ENCODE measurements at places on chromosomes 12 and 14.
A peak's percentile ranks its signal among the peaks of the same experiment; 100 is the strongest.

DNA sequence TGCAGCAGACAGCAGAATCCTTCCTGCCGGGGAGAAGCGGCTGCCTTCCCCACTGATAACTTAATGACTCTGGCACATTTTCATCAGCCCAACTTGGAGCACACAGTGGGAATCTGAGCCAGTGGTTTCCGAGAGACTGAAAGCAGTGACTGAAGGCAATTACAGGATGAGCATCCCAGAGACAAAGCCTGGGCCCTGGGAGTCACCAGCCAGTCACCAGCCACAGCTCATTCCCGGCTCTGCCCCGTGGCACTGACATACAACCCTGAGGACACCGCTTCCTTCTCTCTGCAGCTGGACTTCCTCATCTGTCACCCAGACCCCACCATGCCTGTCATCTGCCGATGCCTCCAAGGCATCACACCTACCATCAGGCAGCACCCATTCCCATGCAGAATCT, 192.3 kb downstream of the DPF3 start:
- no peaks in the 10 kb centered on the region for H3K4me1 ChIP-seq
- DNase-seq: peak; percentile 34
- no peaks in the 10 kb centered on the region for H3K36me3 ChIP-seq
- H3K4me3 ChIP-seq: no peak overlapping the region

DNA sequence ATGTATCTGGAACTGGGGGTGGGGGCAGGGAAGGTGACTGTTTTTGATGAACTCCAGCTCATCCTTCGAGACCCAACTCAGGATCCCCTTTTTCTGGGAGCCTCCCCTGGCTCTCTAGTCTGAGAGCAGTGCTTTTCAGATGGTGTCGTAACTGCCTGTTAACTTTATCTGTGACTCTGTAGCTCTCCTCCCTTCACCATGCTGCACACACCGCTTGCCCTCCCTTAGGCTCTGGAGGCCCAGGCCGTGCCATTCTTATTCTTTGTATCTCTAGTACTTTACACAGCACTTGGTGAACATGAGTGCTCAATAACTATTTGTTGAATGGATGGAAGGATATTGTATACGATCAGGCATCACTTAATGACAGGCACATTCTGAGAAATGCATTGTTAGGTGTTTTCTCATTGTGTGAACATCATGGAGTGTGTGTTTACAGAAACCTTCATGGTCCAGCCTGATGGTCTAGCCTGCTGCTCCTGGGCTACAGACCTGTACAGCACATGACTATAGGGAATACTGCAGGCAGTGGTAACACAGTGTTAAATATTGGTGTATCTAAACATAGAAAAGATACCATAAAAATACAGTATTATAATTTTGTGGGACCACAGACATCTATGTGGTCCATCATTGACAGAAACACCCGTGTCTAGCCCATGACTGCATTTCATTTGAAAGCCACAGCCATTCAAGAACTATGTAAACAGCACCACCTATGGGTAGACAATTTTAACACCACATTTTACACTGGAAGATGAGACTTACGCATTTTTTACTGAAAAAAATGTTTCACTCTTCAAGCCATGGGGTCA, 91.8 kb downstream of the EML1 start:
- H3K27ac ChIP-seq: no peak overlapping the region
- no peak for DNase-seq
- H3K4me3 ChIP-seq: no peak overlapping the region
- no peaks in the 10 kb centered on the region for H3K27me3 ChIP-seq

- no peak overlapping the region for H3K4me3 ChIP-seq
- H3K27me3 ChIP-seq: no peaks in the 10 kb centered on the region
- DNase-seq: peak; percentile 70
- peaks cover 60% of the 10 kb centered on the region for H3K36me3 ChIP-seq
These were observed 12.9 kb downstream of the NYNRIN start for GRCh38 chr14:24411443-24412389.

DNA sequence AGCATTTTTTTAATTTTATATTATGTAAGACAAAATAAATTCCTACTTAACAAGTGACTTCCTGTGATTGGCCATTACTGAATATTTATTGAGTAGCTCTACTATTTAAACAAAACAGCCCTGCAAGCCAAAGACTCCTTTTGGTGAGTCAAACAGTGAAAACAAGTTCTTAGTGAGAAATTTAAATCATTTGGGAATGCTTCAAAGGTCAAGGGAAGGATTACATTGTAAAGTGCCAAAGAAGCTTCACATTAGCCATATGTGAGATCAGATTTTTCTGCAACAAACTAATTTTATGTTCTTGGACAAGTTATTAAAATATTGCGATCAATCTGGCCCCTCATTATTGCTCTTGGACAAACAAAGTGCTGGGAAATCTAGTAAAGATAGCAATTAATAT, 795.4 kb upstream of the MGAT4C start:
- no peaks in the 10 kb centered on the region for H3K27me3 ChIP-seq
- no peak overlapping the region for H3K27ac ChIP-seq
- no peaks in the 10 kb centered on the region for H3K36me3 ChIP-seq
- peak; percentile 5 for DNase-seq
- H3K4me1 ChIP-seq: no peaks in the 10 kb centered on the region
- no peak overlapping the region for H3K4me3 ChIP-seq

GRCh38 chr12:3607039-3607720, 116.2 kb downstream of the PRMT8 start:
- H3K4me1 ChIP-seq: peaks cover 6% of the 10 kb centered on the region
- no peaks in the 10 kb centered on the region for H3K36me3 ChIP-seq
- H3K27me3 ChIP-seq: no peaks in the 10 kb centered on the region
- H3K27ac ChIP-seq: no peak overlapping the region

DNA sequence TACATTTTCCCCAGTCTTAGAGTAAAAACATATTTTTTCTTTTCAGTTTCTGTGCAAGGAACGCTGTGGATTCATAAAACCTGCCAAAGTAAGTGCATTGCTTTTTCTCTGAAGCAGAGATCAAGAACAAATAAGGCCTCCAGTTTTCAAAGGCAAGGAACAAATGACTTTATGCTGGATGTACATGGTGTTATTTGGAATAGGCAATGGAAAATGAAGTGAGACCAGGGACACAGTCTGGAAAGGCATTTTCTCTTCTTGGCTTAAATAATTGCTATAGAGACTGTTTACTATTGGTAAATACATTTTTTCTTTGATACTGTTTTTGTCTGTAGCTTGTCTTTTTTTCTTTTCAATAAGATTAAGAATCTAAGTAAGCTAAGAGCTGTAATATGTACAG, 725.9 kb upstream of the MDGA2 start:
- peak; percentile 74 for DNase-seq
- no peak overlapping the region for H3K4me3 ChIP-seq
- no peak overlapping the region for H3K27ac ChIP-seq

- no peak for DNase-seq
- no peaks in the 10 kb centered on the region for H3K4me1 ChIP-seq
These were observed 30.4 kb downstream of the CHST11 start for GRCh38 chr12:104486943-104487819.

DNA sequence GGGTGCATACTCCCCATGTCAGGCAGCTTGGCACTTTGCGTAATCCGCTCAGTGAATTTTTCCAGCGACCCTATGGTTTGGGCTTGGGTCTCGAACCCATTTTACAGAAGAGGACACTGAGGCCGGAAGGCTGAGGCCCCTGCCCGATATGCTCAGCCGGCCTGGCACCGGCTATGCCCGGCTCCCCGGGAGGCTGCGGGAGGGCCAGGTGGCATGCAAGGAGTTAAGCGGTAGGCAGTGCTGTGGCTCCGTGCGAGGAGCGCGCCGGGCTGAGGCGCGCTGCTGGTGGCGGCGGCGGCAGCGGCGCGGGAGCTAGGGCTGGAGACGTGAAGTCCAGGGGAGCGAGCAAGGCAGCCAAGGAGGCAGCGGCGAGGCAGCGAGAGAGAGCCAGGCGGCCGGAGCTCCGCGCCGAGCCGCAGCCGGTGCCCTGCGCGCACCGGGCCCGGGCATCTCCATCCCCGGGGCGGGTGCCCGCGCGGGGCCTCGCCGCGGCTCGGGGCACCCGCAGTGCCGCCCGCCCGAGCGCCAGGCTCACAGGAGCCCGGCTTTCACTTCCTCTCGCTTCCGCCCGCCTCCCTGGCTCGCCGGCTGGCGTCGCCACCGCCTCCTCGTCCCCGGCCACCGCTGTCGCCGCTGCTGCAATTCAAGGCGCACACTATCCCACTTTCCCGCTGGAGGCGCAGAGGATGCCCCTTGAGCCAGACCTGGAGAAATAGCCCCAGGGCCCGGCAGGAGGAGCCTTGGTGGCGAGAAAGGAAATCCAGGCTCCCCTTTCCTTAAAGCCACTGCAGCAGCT, at the start of gene WSCD2:
WSCD2 (plus strand) TSS at position 272 of the 796 bp plus-strand sequence. CDS start 66,545 bp downstream, outside the sequence.
- peak; percentile 79 for DNase-seq
- no peak within 1 kb of the TSS for H3K27ac ChIP-seq
- peak within 1 kb of the TSS; percentile 6 for H3K4me3 ChIP-seq
- H3K27me3 ChIP-seq: peaks cover 45% of the 10 kb centered on the region

- DNase-seq: no peak
- no peaks in the 10 kb centered on the region for H3K36me3 ChIP-seq
- no peak overlapping the region for H3K27ac ChIP-seq
- H3K4me1 ChIP-seq: peaks cover 15% of the 10 kb centered on the region
- no peaks in the 10 kb centered on the region for H3K27me3 ChIP-seq
These were observed 157.5 kb downstream of the CALM1 start for GRCh38 chr14:90554341-90554740.
